ENCODE measurements at places on chromosomes 4 and X.

DNA sequence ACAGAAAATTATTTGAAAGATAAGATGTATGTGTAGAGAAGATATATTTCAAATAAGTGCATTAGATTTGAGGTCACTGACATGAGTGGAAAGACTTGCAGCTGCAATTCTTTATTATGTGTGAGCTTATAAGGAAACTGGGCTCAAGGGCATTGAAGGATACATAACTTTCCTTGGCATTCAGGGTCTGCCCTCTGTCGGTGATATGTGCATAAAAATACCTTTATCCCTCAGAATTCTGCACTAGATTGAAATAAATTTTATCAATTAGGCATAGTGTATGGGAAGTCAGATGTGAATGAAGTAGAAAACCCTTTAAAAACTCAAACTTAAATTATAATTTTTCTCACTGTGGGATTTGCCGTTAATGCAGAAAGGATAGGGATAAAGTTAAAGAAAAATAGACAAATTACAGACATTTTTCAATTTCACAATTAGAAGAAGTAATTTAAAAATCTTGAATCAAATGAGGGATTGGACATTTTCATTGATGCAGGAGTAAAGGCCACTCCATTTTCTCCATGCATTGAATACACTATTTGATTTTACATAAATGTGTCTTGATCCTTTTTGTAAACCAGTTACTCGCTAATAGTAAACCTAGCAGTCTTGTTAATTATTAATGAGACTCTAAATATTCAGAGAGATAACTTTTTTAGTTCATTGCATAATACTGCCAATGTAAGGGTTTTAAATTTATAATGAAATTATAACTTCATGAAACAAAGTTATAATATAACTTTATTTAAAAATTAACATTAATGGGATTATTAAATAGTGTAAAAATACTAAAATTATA, 21.0 kb upstream of the ETNPPL start:
- DNase-seq = no peak

DNA sequence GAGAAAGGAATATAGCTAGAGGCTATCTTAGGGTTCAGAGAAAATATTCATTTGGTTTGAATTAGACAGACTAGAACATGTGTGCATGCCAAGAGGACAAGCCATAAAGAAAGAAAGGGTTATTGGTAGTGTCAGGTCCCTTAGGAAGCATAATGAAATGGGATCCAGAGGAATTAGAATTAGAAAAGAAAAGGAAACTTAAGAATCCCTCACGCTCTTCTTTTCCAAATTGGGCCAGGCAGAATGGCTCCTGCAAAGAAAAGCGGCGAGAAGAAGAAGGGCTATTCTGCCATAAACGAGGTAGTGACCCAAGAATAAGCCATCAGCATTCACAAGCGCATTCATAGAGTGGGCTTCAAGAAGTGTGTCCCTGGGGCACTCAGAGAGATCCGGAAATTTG, 4.9 kb upstream of the ABCG2 start:
- no peak for DNase-seq

DNA sequence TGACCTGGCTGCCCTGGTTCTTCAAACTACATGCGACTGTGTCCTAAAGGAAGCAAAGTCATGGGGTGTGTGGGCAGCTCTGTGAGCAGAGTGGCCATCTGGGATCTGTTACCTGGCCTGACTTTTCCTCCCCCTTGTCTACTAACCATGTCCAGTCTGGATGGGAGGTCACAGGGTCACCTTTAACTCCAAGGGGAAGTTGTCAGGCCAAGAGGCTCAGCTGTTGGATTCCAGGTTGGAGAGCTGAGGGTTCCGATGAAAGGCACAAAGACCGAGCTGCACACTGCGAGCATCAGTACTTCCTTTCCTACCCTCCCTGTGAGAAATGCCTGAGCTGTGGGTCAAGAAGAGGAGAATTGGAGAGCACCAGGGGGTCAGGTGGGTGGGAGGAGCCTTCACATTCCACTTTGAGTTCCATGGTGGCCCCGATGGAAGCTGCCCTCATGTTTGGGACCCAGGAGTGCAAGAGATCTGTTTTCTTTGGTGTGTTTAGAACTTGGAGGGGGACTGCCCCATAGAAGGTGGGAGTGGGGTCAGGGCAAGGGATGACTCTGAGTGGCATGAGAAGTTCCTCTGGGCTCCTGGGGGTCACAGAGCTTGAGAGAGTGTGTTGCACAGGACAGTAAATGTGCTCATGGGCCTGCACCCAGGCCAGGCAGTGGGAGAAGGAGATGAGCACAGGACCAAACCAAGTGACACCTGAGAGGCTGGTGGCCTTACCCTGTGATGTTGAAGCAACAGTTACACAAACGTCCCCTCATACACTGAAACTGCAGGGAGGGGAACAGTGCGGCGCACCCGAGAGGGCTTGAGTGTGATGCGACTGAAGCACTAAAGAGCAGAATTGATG, 36.2 kb downstream of the RGS12 start:
- no peak for DNase-seq

DNA sequence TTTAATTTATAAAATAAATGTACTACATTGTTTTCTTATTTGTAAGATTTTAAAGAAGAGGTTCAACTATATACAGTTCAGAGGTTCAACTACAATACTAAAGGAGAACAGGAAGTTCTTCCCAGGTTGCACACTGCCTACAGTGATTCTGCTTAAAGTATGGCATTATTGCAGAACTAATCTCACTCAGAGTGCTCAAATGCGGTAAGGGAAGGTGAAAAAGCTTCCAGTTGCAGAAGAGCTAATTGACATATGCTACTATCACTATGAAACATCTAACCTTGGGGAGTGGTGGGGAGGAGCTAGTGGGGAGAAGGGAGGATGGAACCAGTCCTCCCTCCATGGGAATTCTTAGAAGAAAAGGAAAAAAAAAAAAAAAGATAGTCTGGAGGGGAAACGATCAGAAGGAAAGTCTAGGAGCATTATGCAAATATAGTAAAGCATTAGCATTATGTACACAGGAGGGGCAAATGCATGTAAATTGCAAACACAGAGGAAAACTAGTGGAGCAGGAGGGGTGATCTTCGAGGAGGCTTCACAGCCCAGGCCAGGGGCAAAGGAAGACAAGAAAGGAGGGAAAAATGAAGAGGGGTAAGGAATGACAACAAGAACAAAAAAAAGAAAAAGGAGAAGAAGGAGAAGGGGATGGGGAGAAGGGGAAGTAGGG, 32.0 kb upstream of the MMAA start:
- no peak for DNase-seq

DNA sequence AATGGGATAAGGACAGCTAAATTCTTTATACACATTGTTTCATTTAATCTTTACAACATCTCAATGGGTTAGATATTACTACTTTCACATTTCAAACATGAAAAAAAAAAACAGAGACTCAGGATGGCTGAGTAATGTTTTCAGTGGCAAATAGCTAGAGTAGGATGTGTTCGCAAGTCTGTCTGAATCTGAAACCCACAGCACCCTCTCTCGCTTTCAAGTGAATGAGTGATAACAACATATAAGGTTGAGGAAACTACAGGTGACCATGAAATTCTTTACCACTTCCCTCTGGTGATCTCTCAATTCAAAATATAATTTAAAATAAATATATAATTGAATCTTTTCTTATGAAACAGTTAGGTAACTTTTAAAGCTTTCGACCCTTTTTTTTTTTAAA, 162.6 kb downstream of the PRR32 start:
- no peak for DNase-seq

GRCh38 chr4:721261-722168, 15.9 kb downstream of the PCGF3 start:
- DNase-seq = no peak

- no peak for DNase-seq
Measured at GRCh38 chrX:25721564-25721963, 416.6 kb upstream of the MAGEB18 start.

- no peak for DNase-seq
Measured at GRCh38 chrX:110242371-110242770, 75.5 kb downstream of the AMMECR1 start.

GRCh38 chr4:135739354-135739753, 1537.8 kb upstream of the PABPC4L start:
- no peak for DNase-seq

DNA sequence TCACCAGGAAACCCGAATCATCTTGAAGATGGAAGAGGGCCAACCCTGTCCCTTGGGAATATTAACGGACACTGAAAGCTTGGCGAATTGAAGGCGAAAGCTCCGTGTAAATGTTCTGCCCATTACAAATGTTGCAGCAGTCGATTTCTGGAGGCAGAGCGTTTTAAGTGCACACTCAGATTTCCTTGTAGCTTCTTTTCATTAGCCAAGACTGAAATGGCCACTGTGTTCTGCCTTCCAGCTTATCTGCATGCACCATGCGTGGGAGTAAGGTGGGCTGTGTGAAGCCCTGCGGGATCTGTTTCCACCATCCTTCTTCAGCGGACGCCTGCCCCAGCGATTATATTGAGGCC, 1.3 kb downstream of the SMIM20 start:
- no peak for DNase-seq

- DNase-seq = no peak
Measured at GRCh38 chrX:150849996-150850720, 48.3 kb downstream of the CD99L2 start.

GRCh38 chrX:66130469-66130868, 33.6 kb upstream of the HEPH start:
- DNase-seq = no peak

DNA sequence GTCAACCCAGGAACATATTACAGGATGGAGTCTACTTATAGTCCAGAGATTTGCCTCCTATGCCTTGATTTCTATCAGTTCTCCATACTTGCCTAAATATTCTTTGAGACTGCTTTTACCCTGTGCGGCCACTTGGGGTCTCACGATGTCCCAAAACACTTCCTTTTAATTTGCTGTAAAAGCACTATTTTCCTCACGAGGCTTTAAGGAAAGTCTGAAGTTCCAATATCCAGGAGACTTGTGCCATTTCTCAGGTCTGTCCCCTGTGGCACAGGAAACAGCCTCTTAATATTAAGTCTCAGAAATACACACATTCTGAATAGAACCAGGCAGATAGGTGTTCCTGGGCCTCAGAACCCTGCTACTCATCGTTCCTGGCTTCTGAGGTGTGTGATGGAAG, 142.9 kb downstream of the TMEM164 start:
- no peak for DNase-seq

- no peak for DNase-seq
Measured at GRCh38 chr4:24413311-24413784, 171.0 kb downstream of the DHX15 start.

DNA sequence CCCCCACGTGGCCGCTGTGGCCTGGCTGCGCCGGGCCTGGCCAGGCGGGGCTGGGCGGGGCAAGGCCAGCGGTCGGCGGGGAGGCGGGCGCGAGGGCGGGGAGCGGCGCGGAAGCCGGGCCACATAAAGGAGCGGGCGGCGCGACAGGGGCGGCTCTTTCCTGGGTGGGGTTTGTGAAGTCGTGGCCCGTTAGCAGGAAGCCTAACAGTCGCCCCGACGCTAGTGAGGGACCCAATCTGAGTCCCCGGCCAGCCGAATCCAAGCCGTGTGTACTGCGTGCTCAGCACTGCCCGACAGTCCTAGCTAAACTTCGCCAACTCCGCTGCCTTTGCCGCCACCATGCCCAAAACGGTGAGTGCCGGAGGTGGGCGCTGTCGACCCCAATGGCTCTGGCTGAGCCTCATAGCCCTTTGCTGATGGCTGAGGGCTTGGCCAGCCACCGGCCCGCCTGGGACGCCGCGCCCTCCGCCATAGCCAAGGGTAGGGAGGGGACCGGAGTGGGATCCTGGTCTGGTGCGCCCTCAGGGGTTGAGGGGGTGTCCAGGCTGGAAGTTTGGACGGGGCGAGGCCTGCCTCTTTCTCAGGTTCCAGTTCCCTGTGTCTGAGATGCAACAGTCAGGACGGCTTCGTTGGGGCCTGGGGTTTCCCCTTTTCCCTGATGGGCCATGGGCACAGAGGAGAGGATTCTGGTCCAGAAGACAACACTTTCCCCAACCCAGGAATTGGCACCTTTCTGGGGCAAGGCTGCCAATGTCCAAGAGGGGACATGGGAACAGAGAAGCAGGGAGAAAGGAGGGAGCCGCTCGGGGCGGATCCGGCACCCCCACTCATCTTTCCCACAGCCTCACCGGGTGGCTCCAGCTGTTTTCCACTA, at the start of gene MSN:
Gene MSN (plus strand): TSS at position 152 of the 874 bp plus-strand sequence. CDS start 188 bp downstream, at position 340.
- no peak for DNase-seq

GRCh38 chrX:145818186-145819113, 821 bp downstream of the SLITRK2 start:
- DNase-seq = no peak

- DNase-seq = no peak
Measured at GRCh38 chrX:131828482-131828881, 194.6 kb upstream of the STK26 start.

DNA sequence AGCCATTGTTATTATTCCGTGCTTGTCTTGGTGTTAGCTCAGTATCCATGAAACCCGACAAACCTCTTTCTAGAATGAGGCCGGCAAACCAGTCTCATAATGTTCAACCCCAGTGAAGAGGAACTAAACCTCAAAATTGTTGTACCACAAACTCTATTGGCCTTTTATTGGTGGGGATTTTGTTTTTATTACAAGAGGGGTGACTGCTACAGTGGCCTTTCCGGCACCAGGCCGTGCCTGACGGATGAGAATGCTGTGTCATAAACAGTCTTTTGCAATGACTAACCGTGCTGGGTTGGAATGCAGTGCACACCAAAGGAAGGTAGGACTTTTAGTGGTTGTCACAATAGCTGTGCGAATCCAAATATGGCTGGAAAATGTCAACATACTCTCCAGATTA, 60.8 kb downstream of the SHROOM2 start:
- DNase-seq = no peak

GRCh38 chr4:178275671-178276360, 833.6 kb upstream of the AGA start:
- DNase-seq = no peak

- no peak for DNase-seq
Measured at GRCh38 chr4:6526671-6527091, 48.3 kb upstream of the MAN2B2 start.

DNA sequence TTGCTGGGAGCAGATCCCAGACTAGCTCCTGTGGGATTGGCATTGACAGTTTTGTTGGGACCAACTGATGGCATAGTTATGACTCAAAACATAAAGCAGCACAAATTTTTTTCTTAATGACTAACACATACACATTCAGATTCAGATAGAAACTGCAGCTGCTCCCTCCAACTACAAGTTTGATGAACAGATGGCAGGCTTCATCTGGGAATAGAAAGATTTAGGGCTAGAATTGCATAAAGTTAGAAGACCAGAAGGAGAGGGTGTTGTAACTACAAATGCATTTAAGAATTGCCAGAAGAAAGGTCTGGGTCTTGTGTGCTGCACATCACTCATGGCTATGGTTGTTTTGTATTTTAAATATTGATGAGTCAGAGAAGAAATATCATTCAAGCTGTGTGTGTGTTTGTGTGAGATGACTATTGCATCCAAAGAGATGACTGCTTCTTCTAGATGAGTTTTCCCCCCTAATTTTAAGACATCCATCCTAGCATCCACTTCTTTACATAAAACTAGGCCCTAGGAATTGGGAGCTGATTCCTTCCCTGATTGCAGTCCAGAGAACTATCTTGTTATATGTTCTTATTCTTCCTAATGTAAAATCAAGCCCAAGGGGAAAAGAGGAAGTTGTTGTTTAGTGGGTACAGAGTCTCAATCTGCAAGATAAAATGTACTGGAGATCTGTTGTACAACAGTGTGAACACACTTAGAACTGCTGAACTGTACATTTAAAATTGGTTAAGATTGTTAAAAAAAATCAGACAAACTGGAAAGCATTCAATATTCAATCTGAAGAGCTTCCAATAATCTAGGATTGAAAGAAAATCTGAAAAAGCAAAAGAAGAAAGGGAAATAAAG, 175.1 kb downstream of the PARM1 start:
- DNase-seq = no peak

Data from NCI-H187 treated with DMSO at 0.1 percent for 48 hours (cell line).